ENCODE measurements at places on chromosomes 7 and 10.

GRCh38 chr10:110664483-110665420 is 20.6 kb downstream of the RBM20 start:
- DNase-seq: no peak

DNA sequence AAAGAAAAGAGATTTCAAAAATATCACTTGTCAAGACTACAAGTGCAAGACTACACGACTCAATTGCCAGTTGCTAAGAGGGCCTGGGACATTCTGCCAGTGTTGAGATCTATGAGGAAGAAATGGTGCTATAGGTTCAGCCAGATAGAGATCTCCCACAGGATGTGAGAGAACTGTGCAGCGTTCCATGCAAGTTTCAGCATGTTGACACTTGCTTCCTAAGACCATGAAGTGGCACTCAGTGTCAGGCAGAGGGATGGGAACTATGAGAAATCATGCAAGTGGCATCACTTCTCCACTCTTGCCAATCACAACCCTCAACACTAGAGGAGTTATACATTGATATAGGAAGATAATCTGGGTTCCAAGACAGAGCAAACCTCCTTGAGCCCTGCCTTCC is 210.3 kb downstream of the CHRM2 start:
- no peak for DNase-seq

DNA sequence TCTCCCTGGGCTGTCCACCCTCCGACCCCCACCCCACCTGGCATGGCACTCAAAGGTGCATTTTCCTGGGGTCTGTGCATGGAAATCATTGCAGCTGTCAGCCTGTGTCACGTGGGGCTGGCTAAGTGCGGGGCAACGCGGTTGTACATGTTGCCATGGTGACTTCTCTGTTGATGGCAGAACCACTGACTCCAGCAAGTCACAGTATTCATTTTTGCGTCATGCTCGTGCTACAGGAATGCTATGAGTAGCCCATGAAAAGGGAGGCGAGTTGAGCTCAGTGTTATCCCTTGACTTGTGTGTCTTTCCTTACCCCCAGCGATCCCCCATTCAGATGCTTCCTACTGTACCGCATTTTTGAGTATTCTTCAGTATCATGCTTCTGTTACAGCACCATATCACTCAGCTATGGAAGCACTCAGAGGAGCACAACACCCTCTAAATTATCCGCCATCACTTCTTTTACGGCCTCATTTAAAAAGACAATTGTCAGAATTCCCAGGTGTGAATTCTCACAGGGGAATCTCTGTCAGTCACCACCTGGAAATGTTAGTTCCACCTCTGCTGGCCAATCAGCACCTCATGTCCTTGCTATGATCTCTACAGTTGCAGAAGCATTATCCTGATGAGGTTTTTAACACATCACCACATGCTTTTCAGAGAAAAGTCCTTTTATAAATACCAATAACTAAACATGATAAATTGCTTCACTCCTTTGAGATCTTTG is 194.4 kb upstream of the C7orf33 start:
- DNase-seq: no peak

- no peak for DNase-seq
Measured at GRCh38 chr10:79084012-79084971, 15.5 kb downstream of the ZMIZ1 start.
